ENCODE measurements at places on chromosomes 5 and 9.

- DNase-seq: no peak
These were observed 414.5 kb upstream of the ZNF608 start for GRCh38 chr5:125160787-125161502.

DNA sequence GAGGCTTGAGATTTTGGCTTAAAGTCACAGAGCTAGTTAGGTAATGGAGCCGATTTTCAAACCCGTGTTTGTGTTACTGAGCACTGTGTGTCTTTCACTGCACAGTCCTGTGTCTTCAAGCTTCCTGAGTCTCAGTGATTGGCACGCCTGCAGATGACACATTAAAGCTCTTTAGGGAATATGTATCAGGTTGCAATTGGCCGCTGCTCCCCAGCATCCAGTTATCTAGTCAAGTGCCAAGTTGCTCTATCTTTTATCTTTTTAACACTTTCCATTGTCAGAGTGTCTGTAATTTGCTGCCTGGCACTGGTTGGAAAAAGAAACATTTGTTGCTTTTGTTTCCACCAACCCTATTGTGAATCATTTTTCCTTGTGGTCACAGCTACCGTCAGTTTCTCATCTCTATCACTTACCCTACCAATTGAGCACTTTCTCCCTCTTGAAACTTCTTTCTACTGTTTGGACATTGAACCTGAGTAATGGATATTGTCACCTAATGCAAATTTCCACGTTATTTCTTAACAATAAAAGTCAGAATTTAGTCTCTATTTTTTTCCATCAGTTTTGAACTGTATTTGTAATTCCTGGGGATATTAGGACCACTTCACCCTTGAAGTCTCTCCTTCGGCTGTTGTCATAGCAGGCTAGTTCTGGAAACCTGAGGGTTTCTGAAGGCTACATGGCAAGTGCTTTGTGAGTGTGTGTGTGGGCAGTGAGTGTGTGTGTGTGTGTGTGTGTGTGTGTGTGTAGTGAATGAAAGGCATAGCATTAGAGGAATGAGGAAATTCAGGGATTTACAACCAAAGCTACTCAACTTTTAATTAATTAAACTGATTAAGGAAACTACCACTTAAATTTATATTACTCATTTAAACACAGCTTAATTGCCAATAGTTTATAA lies 274.3 kb downstream of the ISL1 start:
- no peak for DNase-seq

- no peak for DNase-seq
These were observed 217.0 kb downstream of the DMRT2 start for GRCh38 chr9:1267141-1267570.

DNA sequence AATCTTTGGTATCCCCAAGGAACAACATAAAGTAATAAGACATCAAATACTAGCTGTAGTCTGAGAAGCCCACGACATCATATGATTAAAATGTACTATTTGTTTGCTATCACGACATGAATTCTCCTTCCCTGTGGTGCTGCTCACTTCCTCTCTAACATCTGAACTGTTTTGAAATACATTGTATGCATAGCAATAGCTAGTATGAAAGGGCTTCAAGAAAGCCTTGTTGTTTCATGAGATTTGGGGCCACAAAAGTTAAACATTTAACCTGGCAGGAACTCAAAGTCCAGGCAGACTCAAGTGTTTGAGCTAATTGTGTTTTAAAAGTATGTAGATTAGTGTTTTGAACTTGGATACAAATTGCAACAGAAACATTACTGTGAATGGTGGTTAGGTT lies 237.4 kb upstream of the PTGER4 start:
- no peak for DNase-seq

- DNase-seq: no peak
These were observed 16.9 kb downstream of the C9orf85 start for GRCh38 chr9:71928376-71928775.

GRCh38 chr5:179176571-179177230 lies 116.5 kb downstream of the ZNF354C start:
- no peak for DNase-seq

DNA sequence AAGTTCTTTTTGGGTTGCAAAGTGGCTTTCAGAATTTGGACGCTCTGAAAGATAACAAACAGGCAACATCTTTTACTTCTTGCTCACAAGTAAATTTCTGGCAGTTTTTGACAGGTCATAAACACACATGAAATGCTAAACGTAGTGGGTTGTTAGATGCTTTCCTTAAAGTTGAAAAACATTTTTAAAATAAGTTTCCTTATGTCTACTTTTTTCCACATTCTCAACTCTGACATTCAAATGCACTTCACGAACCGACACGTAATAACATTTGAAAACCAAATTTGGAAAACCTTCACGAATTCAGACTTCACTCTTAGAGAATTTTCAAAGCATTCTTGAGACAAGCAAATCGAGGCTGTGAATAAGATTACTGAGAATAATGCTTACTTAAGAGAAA lies 26.9 kb downstream of the MTX3 start:
- no peak for DNase-seq

Data from stimulated activated CD4-positive, alpha-beta T cell treated with anti-CD3 and anti-CD28 coated beads, Interleukin-15, amount 100 ng/mL, for 1 hour (primary cell).